Mesothelial cell of epicardium (in vitro differentiated cells): ENCODE measurements at places on chromosomes 1 and 21. TPM values are rescaled to one million over a fixed set of nuclear protein-coding genes. Genes with fewer than 3 reads are reported as not detected.
A peak's percentile ranks its signal among the peaks of the same experiment; 100 is the strongest.

- DNase-seq: no peak
- no peaks in the 10 kb centered on the region for H3K4me1 ChIP-seq
- H3K27ac ChIP-seq: no peak overlapping the region
- H3K27me3 ChIP-seq: peaks cover 1% of the 10 kb centered on the region
- no peak overlapping the region for H3K4me3 ChIP-seq
- H3K36me3 ChIP-seq: no peaks in the 10 kb centered on the region
Measured at GRCh38 chr1:26915204-26915842, 1.5 kb upstream of the NR0B2 start.

GRCh38 chr1:235709018-235709417 lies 59.4 kb upstream of the GNG4 start:
- DNase-seq: no peak
- H3K27ac ChIP-seq: no peak overlapping the region
- peaks cover 25% of the 10 kb centered on the region for H3K4me1 ChIP-seq
- H3K36me3 ChIP-seq: no peaks in the 10 kb centered on the region
- no peak overlapping the region for H3K4me3 ChIP-seq

DNA sequence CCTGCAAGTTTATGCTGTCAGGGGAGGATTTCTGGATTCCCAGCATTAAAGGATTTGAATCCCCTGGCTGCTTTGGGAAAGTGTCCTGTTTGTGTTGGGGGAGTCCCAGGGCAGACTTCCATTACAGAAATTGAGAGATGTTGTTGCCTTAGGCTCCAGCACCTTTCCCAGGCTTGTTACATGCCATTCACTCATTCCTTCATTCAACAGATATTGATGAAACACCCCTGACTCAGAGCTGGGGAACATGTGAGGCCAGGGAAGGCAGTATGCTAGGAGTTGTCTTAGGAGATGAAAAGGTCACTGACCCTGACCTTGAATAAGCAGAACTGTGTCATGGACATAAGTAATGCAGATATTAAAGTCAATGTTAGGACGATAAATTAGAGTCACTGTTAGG lies 161.7 kb downstream of the NTMT2 start:
- H3K36me3 ChIP-seq: no peaks in the 10 kb centered on the region
- H3K27me3 ChIP-seq: no peaks in the 10 kb centered on the region
- peaks cover 10% of the 10 kb centered on the region for H3K4me1 ChIP-seq
- no peak for DNase-seq

Gene SERINC2
- 45.4 to 49.1 TPM (median 47.1 TPM) in 3 replicates for total RNA-seq

GRCh38 chr1:160258177-160258798 lies 4.1 kb downstream of the DCAF8 start:
- peak overlapping the region; percentile 89 for H3K27ac ChIP-seq
- H3K36me3 ChIP-seq: peaks cover 5% of the 10 kb centered on the region
- H3K27me3 ChIP-seq: no peaks in the 10 kb centered on the region
- DNase-seq: no peak
- H3K4me3 ChIP-seq: no peak overlapping the region
- H3K4me1 ChIP-seq: peaks cover 59% of the 10 kb centered on the region

GRCh38 chr1:33093004-33093403 lies 12.1 kb downstream of the AZIN2 start:
- DNase-seq: no peak
- peaks cover 11% of the 10 kb centered on the region for H3K4me1 ChIP-seq
- peaks cover 3% of the 10 kb centered on the region for H3K36me3 ChIP-seq
- H3K4me3 ChIP-seq: no peak overlapping the region
- no peaks in the 10 kb centered on the region for H3K27me3 ChIP-seq

GRCh38 chr1:28417441-28417922 lies 47.9 kb downstream of the PHACTR4 start:
- H3K36me3 ChIP-seq: no peaks in the 10 kb centered on the region
- H3K4me3 ChIP-seq: no peak overlapping the region
- peaks cover 38% of the 10 kb centered on the region for H3K4me1 ChIP-seq
- H3K27ac ChIP-seq: peak overlapping the region; percentile 69
- DNase-seq: no peak
- H3K27me3 ChIP-seq: no peaks in the 10 kb centered on the region

GRCh38 chr1:64766429-64766828 lies 21.6 kb downstream of the RAVER2 start:
- DNase-seq: no peak
- no peak overlapping the region for H3K4me3 ChIP-seq
- no peaks in the 10 kb centered on the region for H3K4me1 ChIP-seq

- no peak overlapping the region for H3K4me3 ChIP-seq
- H3K36me3 ChIP-seq: no peaks in the 10 kb centered on the region
- H3K27me3 ChIP-seq: no peaks in the 10 kb centered on the region
Measured at GRCh38 chr1:24236789-24237371, 49.8 kb upstream of the IFNLR1 start.

Gene KRTAP8-1
- not detected in 3 replicates for total RNA-seq

- no peak for DNase-seq
- no peaks in the 10 kb centered on the region for H3K36me3 ChIP-seq
- peaks cover 8% of the 10 kb centered on the region for H3K4me1 ChIP-seq
- H3K4me3 ChIP-seq: no peak overlapping the region
Measured at GRCh38 chr1:151862604-151863003, 9.1 kb upstream of the THEM5 start.

Gene CALML6
- total RNA-seq: 1.6 to 2.7 TPM (median 1.9 TPM) in 3 replicates

DNA sequence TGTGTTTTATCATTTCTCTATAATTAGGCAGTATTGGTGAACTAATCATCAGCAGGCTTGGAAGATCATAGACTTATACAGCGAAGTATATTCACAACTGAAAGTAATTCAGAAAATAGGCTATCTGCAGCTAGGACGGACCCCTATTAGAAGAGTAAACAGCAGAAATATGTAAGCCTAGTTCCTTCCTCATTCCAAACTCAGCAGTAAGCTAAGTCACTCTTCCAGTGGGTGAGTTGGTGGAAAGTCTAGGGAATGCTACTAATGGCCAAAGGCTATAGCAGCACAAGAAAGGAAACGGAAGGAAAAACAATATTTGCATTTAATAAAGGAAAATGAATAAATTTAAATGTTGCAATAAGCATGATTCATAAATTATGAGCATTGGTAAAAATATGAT lies 918.1 kb upstream of the TMPRSS15 start:
- peaks cover 15% of the 10 kb centered on the region for H3K4me1 ChIP-seq
- no peak for DNase-seq
- H3K27ac ChIP-seq: no peak overlapping the region
- no peaks in the 10 kb centered on the region for H3K36me3 ChIP-seq
- H3K4me3 ChIP-seq: no peak overlapping the region

Gene MYOG
- total RNA-seq: not detected in 3 replicates

GRCh38 chr1:231683439-231684165 lies 57.0 kb downstream of the DISC1 start:
- H3K4me1 ChIP-seq: peaks cover 3% of the 10 kb centered on the region
- H3K27ac ChIP-seq: no peak overlapping the region
- no peak overlapping the region for H3K4me3 ChIP-seq
- no peaks in the 10 kb centered on the region for H3K27me3 ChIP-seq
- DNase-seq: no peak

Gene KRTAP21-3
- not detected in 3 replicates for total RNA-seq

DNA sequence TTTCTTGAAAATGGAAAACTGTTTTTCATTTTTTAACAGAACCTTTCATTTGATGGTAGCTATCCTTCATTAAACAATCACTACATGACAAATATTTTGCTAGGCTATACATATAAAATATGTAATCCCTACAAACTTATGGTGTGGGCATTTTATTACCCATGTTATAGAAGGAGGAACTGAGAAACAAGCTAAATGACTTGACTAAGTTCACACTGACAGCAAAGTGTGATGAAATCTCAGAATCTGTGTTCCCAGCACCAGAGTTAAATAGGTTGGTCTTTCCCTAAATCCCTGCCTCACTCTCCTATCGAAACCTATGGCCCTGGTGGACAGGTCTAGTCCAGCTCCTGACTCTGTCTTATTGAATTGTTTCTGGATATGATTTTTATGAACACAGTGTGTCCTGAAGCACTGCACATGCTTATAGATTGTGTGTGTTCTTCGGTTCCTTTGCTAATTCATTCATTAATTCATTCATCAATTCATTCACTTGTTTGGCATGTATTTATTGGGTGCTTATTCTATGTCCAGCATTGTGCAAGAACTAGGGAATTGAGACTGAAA lies 301.0 kb downstream of the GRIK1 start:
- no peaks in the 10 kb centered on the region for H3K36me3 ChIP-seq
- H3K4me1 ChIP-seq: peaks cover 7% of the 10 kb centered on the region
- H3K27me3 ChIP-seq: no peaks in the 10 kb centered on the region
- H3K4me3 ChIP-seq: no peak overlapping the region

Gene TBX15
- 0.09 TPM in 1 of 3 replicates, not detected in the others for total RNA-seq

Gene RGS18
- total RNA-seq: not detected in 3 replicates

DNA sequence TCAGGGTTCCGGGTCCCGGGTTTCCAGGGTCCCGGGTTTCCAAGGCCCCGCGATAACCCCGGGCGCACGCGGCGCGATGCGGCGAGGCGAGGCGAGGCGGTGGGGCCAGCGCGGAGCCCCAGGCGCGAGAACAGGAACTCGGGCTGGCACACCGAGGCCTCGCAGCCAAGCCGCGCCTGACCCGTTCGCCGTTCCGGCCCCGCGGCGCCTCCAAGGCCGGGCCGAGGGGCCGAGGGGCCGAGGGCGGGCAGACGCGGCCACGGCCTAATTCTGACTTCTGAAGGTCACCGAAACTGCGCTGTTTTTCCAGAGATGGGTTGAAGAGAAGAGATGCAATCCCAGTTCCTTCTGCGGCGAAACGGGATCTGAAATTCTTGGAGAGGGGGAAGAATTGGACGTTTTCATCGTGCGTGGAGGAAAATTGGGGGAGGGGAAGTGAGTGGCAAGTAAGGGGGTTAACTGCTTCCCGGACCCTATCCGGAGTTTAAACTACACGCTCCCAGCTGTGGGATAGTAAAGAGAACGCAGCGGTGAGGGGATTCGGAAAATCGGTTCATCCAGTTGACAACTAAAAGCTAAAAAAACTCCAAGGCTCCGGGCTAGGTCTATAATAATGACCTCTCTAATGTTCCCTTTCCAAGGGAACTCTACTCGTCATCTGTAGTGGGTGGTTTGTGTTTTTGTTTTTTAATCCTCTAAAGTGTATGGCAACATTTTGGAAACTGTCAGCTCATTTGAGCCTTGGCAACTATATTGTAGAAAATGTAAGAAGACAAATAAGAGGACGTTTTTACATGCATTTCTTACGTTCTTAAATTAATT lies 8.2 kb downstream of the TBX15 start:
- no peak overlapping the region for H3K4me3 ChIP-seq
- no peak for DNase-seq
- H3K36me3 ChIP-seq: no peaks in the 10 kb centered on the region

DNA sequence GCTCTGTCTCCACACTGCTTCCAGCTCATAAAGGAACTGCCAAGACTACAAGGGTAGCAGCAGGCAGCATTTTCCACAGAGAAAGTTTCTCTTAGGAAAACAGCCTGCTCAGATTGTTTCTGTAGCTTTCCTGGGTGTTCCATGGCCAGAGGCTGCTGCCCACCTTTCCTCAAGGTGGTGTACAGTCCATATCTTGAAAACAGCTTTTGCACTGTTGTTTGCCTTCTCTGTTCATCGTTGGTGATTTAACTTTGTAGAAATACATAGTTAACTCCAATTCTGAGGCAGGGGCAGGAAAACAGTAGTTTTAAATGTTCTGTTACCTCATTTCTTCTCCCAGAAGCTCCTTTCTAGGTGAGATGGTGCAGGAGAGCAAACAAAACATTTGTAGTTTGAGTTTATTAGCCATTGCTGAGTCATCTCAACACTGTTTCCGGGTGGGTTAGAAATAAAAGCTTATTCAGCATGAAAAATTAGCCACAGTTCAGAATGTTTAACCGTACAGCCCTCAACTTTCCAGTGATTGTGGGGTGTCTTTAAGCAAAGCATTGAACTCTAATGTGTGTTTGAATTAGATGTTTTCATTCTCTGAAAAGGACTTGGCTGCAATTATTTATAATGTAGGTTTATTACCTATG lies 41.7 kb downstream of the DIP2A start:
- H3K4me3 ChIP-seq: no peak overlapping the region
- no peaks in the 10 kb centered on the region for H3K4me1 ChIP-seq
- no peak overlapping the region for H3K27ac ChIP-seq
- H3K27me3 ChIP-seq: no peaks in the 10 kb centered on the region

Gene SPATA45
- 0.65 to 0.78 TPM in 2 of 3 replicates, not detected in the other for total RNA-seq

Gene DNAH14
- 82.3 to 84.7 TPM (median 82.9 TPM) in 3 replicates for total RNA-seq

GRCh38 chr1:21100481-21100921 lies 76.2 kb downstream of the EIF4G3 start:
- no peaks in the 10 kb centered on the region for H3K27me3 ChIP-seq
- DNase-seq: no peak
- H3K4me3 ChIP-seq: no peak overlapping the region

DNA sequence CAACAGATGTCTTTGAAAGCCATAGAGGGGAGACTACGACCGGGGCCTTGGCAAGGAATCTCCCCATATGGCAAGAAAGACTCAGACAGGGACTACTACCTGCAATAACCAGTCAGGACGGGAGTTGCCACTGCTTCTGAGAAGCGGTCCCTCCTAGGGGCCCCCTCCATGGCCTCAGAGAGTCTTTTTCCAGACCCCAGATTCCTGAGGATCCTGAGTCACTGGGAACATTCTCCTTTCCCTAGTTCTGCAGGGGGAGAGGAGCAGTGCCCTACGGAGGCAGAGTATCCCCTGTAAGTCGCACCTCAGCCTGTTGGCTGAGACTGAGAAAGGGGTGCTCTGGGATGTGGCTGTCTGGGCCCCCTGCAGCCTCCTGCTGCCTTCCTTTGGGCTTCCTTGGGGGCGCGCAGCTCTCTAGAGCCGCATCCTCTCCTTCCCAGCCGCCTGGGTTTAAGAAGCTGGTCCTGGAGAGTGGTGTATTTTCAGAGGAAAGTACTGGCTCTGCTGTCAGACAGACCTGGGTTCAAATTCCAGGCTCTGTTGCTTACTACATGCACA lies 7.8 kb downstream of the GLIS1 start:
- peaks cover 50% of the 10 kb centered on the region for H3K27me3 ChIP-seq
- no peak for DNase-seq

- DNase-seq: no peak
- peaks cover 65% of the 10 kb centered on the region for H3K27me3 ChIP-seq
- no peaks in the 10 kb centered on the region for H3K36me3 ChIP-seq
- no peak overlapping the region for H3K27ac ChIP-seq
Measured at GRCh38 chr1:38444311-38444710, 397.7 kb upstream of the POU3F1 start.

DNA sequence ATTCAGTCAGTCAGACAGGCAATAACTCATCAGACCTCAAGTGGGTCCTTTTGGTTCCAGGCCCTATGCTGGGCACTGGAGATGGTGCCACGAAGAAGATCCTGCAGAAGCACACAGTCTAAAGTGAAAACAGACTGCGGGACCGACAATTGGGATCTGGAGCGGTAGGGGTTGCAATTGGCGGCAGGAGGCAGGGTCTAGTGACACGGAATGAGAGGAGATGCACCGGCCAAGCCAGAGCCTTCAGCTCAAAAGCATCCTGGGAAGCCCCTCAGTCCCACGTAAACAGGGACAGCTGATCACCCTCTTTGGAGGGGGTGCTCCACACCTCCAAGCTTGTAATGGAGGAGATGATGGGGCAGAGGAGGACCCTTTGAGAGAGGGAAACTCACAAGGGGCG lies 56.2 kb downstream of the KLHDC7A start:
- peaks cover 88% of the 10 kb centered on the region for H3K27me3 ChIP-seq
- H3K4me3 ChIP-seq: no peak overlapping the region

GRCh38 chr1:38839363-38839762 lies 20.2 kb downstream of the RRAGC start:
- no peak overlapping the region for H3K27ac ChIP-seq
- H3K36me3 ChIP-seq: peaks cover 32% of the 10 kb centered on the region
- no peak overlapping the region for H3K4me3 ChIP-seq

Gene NTNG1
- total RNA-seq: 0.70 to 0.83 TPM (median 0.73 TPM) in 3 replicates

GRCh38 chr1:187396226-187396625 lies 567.5 kb downstream of the PLA2G4A start:
- H3K4me3 ChIP-seq: no peak overlapping the region
- no peak for DNase-seq
- peaks cover 15% of the 10 kb centered on the region for H3K36me3 ChIP-seq
